ENCODE measurements at places on chromosomes 13 and 19. TPM values are rescaled to one million over a fixed set of nuclear protein-coding genes. Genes with fewer than 3 reads are reported as not detected.

The ZNF99 gene
- total RNA-seq: 0.02 TPM

The ZNF665 gene
- 0.64 TPM for total RNA-seq

The TUBB4A gene
- total RNA-seq: 2.8 TPM

The CCDC70 gene
- not detected for total RNA-seq

The PABPC3 gene
- 0.07 TPM for total RNA-seq

The ZNF616 gene
- total RNA-seq: 5.5 TPM

The GRK1 gene
- 0.42 TPM for total RNA-seq

The RASIP1 gene
- total RNA-seq: 13.7 TPM

The ANO8 gene
- total RNA-seq: 11.7 TPM

The LRG1 gene
- 0.30 TPM for total RNA-seq

The SLC15A1 gene
- total RNA-seq: not detected

The RINL gene
- total RNA-seq: 4.5 TPM

The GPR42 gene
- total RNA-seq: not detected

All from left ventricle myocardium superior (tissue), 1 donor.